ENCODE measurements at places on chromosomes 3 and 15. TPM values are rescaled to one million over a fixed set of nuclear protein-coding genes. Genes with fewer than 3 reads are reported as not detected.

The TICRR gene
- total RNA-seq, result 28.8 TPM

The CAMKV gene
- not detected for total RNA-seq

DNA sequence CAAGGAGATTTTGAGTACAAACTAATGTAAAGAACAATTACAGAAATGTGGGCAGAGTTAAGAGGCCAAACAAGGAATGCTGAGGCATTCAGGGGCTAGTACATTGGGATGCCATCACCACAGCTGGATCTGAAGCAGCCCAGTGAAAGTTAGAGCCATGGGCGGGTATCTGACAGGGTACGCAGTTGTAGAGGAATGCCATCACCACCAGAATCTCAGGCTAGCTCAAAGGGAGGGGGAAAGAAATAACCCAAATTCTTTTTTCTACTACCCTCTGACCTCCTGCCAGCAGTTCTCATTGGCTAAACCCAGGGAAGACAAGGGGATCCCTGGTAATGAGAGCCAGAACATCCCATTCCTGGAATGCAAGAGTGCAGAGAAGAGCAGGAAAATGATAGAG, 9.0 kb upstream of the TSC22D2 start:
- H3K36me3 ChIP-seq, result no peaks in the 10 kb centered on the region
- no peaks in the 10 kb centered on the region for H3K4me1 ChIP-seq
- H3K27me3 ChIP-seq, result peaks cover 12% of the 10 kb centered on the region
- no peak overlapping the region for H3K27ac ChIP-seq

GRCh38 chr3:9247361-9247940, 2.0 kb downstream of the SRGAP3 start:
- no peaks in the 10 kb centered on the region for H3K36me3 ChIP-seq
- no peak for DNase-seq
- peaks cover 5% of the 10 kb centered on the region for H3K27me3 ChIP-seq
- peak overlapping the region; percentile 77 for H3K4me3 ChIP-seq
- H3K27ac ChIP-seq, result no peak overlapping the region

DNA sequence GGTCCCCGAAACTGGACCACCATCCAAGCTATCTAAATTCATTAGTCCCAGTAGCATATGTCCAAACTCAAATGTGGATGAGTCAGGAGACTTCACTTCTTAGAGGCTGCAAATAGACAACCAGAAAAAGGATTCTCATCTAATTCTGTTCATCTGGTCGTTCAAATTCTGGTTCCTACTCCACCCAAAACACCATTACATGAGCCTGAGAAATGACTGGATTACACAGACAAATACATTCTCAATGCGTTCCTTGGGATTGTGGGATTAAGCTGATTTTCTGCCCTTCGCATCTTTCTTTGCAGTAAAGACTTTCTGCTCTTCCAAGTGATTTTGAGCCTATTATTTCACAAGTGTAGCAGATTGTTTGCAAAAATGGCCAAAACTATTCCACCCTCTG, 472.3 kb upstream of the PROK2 start:
- peaks cover 41% of the 10 kb centered on the region for H3K4me1 ChIP-seq
- no peak overlapping the region for H3K27ac ChIP-seq
- H3K4me3 ChIP-seq, result no peak overlapping the region
